ENCODE measurements at places on chromosomes 2 and 18. TPM values are rescaled to one million over a fixed set of nuclear protein-coding genes. Genes with fewer than 3 reads are reported as not detected.

DNA sequence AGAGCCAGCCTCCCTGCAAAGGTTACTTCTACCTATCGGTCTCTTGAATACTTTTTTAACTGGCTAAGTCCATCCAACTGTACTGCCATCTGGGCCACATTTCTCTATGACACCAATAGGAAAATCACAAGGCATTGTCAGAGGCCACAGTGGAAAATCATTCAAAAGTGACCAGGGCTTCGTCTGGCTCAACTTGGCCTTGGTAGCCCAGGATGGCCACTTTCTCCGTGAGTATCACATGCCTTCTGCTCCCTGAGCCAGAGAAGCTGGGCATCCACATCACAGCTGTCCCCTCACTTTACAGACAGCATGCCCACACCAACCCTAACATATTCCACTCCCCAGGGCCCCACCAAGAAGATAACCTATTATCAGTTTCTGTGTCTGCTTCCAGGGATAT is 5.8 kb downstream of the CIB4 start:
- DNase-seq, result no peak

DNA sequence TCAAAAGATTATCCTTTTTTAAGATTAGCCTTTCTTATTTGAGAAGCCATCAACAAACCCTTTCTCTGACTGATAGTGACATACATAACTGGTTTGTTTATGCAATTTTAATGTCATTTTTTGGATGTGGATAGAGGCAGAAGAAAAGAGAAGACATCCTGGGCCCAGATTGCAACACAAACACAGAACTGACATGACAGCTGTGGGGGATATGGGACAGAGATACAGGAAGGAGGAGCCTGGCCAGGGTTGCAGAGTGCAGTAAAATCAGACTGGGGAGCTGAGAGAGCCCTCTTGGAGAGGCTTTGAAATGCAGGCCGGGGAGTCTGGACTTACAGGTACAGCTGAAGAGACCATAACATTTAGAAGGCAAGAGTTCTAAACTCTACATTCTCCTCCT is 65.1 kb downstream of the SIGLEC15 start:
- no peak for DNase-seq

GRCh38 chr2:159119652-159120257 is 151.3 kb downstream of the TANC1 start:
- no peak for DNase-seq

Gene L3MBTL4
- total RNA-seq, result 1.3 TPM

DNA sequence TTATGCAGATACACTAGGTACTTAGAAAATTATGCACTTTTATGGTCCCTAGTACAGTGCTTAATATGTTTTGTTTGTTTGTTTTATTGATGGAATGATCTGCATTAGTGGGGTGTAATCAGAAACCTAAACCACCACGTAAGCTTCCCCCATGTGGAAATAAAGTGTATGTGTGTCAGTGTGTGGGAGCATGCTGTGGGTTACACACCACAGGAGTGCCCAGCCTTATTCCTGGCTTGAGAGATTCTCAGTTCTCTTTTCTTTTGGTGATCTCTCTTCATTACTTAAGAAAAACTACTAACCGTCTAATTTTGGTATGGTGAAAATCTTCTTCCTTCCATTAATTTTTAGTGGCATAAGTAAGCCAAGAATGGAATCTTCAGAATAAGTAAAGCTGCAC is 398.6 kb downstream of the DCDC2C start:
- DNase-seq, result no peak

DNA sequence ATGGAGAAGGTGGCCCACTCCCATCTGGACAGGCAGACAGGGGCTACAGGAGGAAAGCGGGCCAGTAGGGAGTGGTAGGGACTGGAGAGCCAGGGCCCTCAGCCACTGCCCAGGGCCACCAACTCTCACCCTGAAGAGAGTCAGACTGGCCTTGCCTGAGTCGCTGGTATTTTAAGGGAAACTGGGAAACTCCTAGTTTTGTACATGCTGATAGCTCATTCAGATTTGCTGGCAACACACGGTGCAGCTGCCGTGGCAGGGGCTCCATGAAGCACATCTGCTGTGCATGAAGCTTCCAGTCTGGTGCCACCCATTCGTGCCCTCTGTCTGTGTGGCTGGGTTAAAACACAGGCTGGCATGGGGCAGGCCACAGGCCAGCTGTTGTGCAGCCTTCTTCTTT is 137.3 kb upstream of the GLI2 start:
- no peak for DNase-seq

DNA sequence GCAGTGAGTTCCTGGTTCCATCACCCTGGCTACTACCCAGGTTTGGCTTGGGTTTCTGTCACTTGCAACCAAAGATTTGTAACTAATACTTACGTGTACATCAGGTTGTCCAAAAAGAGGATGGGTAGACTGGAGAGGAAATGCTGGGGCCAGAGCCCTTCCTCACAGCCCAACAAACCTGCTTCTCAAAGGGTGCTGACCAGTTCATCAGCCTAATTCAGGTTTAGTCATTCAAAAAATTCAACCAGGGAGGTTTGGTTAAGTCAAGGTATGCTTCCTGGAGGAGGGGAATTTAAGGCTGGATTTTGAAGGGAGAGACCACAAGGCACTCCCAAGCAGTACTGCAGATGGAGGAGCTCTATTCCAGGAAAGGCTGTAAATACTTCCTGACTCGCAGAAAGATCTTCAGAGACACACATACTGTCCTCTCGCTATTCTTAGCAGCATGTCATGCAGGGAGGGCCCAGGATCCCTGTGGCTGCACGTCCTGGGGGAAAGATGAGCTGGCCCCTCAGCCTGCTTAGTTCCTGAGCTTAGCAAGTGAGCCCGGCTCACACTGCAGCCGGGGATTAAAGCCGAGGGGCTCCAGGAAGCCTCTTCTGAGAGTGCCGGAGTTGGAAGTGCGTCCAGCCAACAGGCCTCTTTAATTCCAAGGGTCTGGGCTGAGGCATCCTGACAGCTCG is 40.0 kb upstream of the BIN1 start:
- DNase-seq, result peak; percentile 49

DNA sequence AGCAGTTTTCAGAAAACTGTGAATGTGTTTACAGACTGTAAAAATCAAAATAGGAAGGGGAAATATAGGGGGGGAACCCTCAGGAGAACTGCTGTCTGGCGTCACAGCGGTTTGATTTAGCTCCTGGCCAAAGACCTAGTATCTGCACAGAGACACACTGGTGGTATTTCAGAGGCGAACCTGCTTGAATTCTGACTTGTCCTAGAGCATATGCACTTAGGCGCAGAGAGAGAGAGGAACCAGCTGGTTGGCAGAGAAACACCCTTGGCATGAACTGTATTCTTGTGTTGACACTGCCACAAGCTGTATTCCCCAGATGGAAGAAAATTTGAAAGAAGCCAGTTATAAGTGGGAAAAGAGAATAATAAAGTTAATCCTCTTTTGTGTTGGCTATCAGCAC is 506.5 kb upstream of the NRP2 start:
- DNase-seq, result no peak

GRCh38 chr2:177832611-177833433 is 239.8 kb downstream of the PDE11A start:
- DNase-seq, result no peak

Gene HOXD11
- total RNA-seq, result not detected

DNA sequence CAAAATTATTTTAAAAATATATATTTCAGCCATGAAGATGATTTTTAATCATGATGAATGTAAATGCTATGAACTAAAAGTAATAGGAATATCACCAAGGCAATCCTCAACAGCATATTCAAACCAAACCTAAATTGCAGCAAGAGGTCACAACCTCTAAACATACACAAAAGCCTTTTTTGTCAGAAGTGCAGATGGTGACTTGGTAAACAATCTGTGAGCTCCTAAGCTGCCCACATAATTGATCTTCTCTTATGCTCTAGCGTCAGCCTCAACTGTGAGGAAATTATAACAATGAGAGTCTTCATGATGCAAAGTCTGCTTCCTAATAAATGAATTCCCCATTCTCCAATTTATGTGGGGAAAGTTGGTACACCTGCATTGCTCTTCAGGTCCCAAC is 113.2 kb downstream of the TSN start:
- no peak for DNase-seq

DNA sequence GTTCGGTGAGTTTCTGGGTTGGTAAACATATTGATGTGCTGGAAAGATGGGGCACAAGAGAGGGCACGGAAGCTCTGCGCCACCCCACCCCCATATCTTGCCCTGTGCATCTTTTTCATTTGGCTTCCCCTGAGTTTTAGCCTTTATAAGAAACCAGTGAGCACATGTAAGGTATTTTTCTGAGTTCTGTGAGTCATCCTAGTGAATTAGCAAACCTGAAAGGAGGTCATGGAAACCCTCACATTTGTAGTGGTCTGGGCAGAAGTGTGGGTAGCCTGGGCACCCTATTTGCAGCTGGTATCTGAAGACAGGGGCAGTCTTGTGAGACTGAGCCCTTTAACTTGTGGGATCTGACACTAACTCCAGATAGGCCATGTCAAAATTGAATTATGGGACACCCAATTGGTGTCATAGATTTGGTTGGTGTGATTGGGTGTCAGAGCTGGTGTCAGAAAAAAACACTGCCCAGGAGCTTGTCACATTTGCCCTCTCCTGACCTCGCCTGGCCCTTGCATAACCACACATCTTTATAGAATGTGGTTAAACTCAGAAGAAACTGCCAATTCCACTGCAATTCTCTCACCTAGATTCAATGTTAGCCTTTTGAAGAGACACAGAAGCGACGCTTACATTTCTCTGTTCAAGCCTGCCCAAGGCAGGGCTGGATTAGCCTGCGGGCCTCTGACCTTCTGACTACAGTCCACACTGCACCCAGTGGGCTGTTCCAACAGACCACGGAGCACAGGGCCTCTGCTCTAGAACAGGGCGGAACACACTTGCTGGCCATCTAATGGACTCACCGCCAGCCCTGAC is 12.0 kb upstream of the GALM start:
- no peak for DNase-seq

- no peak for DNase-seq
These were observed 189.8 kb downstream of the RBM43 start for GRCh38 chr2:151071906-151072305.

Gene PRKAG3
- total RNA-seq, result 0.26 TPM

DNA sequence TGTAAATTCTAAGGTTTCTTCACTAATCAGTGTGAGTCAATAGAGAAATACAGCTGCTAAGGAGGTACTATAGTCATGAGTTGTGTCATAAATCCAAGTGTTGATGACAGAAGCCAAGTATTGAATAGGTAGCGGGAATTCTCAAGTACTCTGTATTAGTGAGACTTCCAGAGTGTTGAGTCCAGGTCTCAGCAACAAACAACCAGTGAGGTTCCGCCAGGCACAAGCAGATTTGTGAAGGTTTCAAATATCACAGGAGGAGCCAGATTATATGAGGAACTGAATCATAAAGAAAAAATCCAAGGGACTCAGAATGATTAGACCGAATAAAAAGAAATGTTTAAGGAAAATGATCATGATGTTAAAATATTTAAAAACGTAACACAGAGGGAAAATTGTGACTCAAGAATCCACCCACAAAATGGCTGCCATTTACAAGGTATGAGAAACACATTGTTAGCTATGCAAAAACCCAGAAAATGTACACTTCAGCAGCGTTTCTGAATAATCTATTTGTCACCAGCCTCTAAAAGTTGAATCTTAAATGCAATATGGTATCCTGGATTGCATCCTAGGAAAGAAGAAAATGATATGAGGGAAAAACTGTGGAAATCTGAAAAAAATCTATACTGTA is 27.3 kb upstream of the EVA1A start:
- DNase-seq, result peak; percentile 95

Gene DPP4
- total RNA-seq, result 297 TPM

DNA sequence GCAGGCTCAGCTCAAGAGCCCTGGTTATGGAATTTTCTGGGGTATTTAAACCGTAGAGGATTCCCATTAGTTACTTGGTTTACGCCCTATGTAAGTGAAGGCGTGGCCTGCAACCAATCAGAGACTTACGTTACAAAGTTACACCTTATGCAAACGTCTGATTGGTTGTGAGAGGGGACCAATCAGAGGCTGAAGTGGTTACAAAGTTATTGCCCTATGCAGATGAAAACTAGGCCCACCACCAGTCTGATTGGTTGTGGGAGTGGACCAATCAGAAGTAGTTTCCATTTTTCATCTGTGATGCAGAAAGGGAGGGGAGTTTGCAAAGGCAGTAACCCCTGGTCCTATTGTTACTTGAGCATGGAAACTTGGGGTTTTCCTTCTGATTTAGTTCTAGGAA is 49.1 kb downstream of the DLGAP1 start:
- no peak for DNase-seq

Gene BARD1
- total RNA-seq, result 30.3 TPM

- peak; percentile 60 for DNase-seq
These were observed 157.3 kb upstream of the MMADHC start for GRCh38 chr2:149744865-149745264.

DNA sequence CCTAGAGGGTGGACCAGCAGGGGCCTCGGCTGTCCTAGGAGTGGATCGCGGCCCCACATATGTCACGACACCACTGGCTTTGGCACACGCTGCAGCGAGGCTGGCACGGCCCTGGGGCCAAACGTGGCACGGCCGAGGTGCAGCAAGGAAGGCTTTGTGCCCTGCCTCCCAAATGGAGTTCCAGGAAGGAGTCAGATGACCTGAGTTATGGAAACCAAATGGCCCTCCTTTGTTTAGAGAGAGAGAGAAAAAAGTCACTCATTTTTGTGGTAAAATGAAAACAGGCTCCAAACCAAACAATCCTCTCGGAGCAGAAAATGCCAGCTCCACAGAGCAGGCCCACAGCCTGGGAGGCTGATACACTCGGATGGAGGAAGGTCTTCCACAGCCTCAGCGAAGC is 105.6 kb downstream of the ANTXR1 start:
- peak; percentile 45 for DNase-seq

Gene TAF4B
- total RNA-seq, result 2.6 TPM

Gene FIGN
- total RNA-seq, result 1.5 TPM

Gene HAAO
- 2.8 TPM for total RNA-seq

DNA sequence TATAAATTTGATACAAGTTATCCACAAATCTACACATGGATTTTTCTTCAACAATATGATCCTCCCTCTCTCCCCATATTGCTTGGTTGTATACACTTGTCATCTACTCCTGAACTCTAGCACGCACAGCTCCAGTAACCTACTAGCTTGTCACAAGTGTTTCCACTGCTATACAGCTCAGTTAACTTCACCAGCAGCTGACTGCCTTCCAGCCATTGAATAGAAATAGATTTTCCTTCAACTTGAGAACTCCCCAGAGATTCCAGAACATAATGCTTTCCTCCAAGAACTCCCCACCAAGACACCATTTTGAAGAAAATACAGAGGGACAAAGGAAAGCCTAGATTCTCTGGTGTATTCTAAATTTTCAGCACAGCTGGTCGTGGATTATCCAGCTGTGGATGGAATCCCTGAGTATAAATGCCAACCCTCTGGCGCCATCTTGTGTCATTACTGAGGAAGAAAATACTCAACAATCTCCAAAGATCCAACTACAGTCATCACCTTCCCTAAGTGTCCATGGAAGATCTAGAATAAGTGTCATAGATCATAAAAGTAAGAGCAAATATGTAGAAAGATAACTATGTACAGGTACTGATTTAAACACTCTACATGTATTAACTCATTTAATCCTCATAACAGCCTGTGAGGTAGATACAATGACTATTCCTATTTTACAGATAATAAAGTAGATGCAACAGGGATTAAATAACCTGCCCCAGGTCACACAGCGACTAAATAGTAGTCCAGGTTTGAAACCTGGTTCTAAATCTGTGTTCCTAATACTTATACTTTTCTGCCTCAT is 156.7 kb downstream of the ARHGAP28 start:
- peak; percentile 76 for DNase-seq

- peak; percentile 24 for DNase-seq
These were observed 54.1 kb upstream of the EPB41L5 start for GRCh38 chr2:119958670-119959268.

GRCh38 chr2:228355897-228356296 is 174.4 kb upstream of the SPHKAP start:
- no peak for DNase-seq

Gene ZC3H8
- total RNA-seq, result 6.9 TPM

GRCh38 chr2:24147364-24147763 is 24.1 kb downstream of the FAM228B start:
- no peak for DNase-seq

Gene TSPYL6
- total RNA-seq, result not detected

Gene PGAP1
- 8.2 TPM for total RNA-seq

Data from fibroblast of lung (primary cell).